ENCODE measurements at places on chromosomes 11 and 22. TPM values are rescaled to one million over a fixed set of nuclear protein-coding genes. Genes with fewer than 3 reads are reported as not detected.

- no peaks in the 10 kb centered on the region for H3K36me3 ChIP-seq
- no peaks in the 10 kb centered on the region for H3K27me3 ChIP-seq
- peaks cover 27% of the 10 kb centered on the region for H3K4me1 ChIP-seq
- no peak within 1 kb of the TSS for H3K27ac ChIP-seq
- peak; percentile 28 for DNase-seq
These were observed at the start of gene RCOR2 for GRCh38 chr11:63916837-63917691. Gene RCOR2 (minus strand): TSS chr11:63917164. CDS start chr11:63916456, 708 bp downstream.

- H3K27me3 ChIP-seq: peaks cover 8% of the 10 kb centered on the region
- H3K4me1 ChIP-seq: no peaks in the 10 kb centered on the region
- no peak overlapping the region for H3K4me3 ChIP-seq
These were observed 169.9 kb downstream of the CTTN start for GRCh38 chr11:70568035-70568813.

CEP57 gene
- 64.4 TPM for total RNA-seq

OR52E8 gene
- not detected for total RNA-seq

OR2D2 gene
- total RNA-seq: not detected
